ENCODE measurements at places on chromosomes 4 and X.

- DNase-seq: no peak
Measured at GRCh38 chr4:169205075-169205743, 65.5 kb downstream of the SH3RF1 start.

DNA sequence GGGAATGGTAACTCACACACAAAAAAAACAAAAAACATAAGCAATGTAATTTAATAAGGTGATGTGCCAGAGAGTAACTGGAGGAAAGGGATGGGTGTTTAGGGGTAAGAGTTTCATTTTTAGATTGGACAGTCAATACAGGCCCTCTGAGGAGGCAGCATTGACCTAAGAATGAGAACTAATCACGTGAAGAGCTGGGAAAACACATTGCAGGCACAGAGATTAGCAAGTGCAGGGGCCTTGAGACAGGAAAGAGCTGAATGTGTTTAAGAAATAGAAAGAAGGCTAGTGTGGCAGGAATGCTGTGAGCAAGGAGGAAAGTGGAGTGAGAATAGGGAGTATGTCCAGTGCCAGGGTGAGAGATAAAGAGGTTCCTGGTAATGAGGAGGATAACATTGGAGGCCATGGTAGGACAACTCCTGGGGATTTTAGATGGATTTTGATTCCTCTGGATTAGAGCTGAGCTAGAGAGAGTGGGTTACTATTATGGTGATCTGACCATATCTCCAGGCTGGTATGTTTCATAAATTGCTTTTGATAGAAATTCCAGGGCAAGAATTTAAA, 17.6 kb downstream of the PDLIM5 start:
- no peak for DNase-seq

DNA sequence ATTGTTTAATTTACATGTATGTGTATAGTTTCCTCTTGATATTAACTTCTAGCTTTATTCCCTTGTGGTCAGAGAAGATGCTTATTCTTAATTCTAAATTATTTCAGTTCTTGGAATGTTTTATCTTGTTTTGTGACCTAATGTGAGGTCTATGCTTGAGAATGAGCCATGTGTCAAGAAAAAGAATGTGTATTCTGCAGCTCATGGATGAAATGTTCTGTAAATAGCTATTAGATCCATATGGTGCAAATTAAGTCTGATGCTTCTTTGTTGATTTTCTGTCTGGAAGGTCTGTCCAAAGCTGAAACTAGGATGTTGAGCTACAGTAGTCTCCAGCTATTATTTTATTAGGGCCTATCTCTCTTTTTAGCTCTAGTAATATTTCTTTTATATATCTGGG, 187.3 kb upstream of the RASGEF1B start:
- DNase-seq: no peak

DNA sequence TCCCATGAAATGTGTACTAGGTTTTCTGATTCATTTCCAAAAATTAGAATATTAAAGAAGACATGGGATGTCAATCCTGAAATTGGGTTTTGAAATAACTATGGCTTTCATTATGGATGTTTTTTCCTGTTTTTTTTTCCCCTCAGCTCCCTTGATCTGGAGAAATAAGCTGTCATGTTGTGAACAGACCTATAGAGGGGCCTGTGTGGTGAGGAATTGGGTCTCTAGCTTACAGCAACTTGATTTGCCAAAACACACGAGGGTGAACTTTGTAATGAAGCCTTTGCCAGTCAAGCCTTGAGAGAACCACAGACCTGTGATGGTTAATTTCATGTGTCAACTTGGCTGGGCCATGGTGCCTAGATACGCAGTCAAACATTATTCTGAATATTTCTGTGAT, 2413.6 kb downstream of the PCDH7 start:
- DNase-seq: no peak

- no peak for DNase-seq
Measured at GRCh38 chrX:16832301-16832700, 37.9 kb downstream of the RBBP7 start.

- DNase-seq: no peak
Measured at GRCh38 chr4:4259484-4260100, 11.6 kb upstream of the TMEM128 start.

DNA sequence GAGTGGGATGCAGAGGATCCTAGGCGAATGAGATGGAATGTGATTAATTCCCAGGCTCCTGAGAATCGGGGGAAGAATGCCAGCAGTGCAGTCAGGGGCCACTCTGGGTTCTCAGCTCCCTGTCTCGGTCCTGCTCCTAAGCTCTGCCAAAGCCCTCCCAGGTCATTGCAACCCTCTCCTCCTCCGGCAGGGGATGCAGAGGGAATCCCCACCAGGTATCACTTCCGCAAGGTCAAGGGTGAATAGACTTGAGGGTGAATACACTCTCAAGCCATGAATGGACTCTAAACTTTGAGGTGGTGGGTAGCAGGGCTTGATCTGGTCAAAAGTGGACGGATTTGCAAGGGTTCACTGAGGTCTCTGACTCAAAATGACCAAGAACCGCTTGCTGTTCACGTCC, 139.3 kb upstream of the MXRA5 start:
- no peak for DNase-seq

DNA sequence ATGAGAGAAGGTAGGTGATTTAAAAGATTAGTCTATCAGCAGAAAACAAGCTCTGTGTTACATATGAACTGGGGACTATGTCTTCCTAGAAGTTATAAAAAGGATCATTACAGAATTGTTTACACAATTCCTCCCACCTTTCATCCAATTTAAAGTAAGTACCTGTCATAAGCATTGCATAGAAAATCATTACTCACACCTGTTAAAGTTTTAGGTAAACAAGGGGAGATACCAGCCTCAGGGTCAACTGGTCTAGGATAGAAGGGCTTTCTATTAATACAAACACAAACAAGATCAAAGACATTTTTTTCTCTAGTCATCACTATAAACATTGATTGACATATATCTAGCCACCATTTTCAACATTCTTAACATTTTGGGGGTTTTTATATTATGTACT, 333.9 kb downstream of the ARHGAP24 start:
- no peak for DNase-seq

DNA sequence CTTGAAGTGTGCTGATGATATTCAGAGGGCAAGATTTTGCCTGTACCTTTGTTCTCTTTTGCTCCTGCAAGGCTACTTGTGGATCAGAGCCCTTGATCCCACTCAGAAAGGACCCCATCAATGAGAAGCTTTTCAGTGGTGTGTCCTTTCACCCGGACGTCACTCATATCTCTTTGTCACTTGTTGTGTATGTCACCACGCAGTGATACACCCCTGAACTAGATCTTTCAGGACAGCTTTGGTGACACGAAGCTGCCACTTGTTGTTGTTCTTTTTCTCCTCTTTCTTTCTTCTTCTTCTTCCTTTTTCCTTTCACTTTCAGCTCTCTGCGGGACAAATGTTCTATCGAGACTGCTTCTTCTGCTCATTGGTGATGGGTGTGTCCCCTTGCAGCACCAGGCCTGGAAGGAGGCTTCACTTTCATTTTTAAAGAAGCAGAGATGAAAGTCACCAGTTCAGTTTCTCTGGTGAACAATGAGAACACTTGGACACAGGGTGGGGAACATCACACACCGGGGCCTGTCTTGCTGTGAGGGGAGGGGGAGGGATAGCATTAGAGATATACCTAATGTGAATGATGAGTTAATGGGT, 83.6 kb downstream of the NBDY start:
- DNase-seq: no peak

DNA sequence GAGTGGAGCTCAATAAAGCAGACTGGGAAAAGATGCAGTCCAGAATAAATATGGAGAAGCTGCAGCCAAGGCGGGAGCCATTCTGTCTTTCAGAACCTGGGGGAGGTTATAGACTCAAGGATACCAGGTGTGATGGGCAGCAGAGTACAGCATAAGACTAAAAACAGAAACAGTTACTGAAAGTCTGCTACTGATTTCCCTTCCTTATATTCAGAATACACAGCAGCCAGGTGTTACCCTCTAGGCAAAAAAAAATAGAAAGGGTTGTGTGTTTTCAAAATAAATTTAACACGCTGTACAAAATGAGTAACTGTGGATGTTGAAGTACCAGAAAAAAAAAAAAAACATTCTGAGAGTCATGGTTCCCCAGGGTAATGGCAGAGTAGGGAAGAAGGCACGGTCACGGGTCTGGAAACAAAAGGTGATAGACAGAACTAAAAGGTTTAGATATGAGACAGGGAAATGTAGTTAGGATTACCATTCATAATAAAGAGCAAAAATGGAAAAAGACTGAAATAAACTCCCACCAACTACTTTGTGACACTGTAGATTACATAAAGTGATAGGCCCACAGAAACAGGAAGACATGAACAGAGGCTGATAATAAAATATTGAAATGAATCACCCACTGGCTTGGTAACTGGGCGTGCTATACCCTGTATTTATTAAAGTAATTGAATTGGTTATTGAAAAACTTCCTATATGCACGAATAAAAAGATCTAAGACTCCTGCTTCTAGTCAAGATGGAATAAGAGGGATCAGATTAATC, 10.8 kb upstream of the HHIP start:
- DNase-seq: no peak

DNA sequence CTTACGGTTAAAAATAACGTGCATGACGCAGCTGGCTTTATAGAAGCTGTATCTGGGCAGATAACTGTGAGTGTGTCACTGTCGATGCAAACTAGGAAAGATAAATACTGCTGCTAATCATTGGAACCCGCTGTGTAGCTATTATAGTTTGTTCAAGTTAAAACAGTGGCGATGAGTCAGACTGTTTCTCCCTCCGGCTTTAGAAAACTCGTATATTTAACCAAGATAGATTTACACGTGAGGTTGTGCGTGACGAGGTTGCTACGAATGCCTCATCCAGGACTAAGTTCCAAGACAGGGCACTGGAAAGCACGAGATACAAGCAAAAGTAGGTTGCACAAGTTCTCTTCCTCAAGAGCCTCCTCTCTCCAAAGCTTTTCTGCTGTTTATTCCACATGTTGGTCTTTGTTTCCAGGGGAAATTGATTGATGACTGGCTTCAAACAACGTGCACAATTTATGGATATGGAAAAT, 270.7 kb downstream of the FBXW7 start:
- DNase-seq: no peak

DNA sequence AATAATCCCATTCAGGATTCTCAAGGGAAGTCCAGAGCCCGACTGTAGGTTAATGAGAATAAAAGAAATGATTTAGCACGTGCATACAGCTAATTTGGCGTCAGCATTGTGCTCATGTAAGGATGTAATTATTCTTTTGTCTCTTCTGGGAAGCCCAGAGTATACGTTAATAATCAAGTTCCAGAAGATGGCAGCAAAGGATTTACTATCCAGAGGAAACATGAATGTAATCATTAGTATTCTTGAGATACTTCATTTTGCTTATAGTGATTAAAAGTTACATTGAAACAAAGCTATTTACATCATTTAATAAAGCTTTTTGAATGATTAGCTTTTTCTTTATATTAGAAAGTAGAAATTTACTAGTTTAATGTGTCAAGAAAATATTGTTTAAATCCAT, 27.1 kb upstream of the MAP9 start:
- no peak for DNase-seq

DNA sequence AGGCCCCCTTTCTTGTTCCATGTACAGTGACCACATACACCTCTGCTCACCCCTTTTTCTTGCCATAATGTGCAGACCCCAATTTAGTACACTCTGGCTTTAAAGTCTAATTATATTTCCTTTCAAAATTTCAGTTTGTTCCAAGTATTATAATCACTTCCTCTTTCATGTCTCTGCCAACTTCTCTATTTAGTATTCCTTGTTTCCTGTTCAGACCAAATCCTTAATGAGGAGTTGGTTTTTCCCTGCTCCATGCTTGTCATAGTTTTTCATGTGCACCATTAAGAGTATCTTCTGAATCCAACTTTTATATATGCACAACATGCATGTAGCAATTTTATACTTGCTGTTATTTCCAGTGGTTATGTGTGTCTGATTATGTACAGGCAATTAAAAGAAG, 32.3 kb downstream of the USP53 start:
- no peak for DNase-seq

DNA sequence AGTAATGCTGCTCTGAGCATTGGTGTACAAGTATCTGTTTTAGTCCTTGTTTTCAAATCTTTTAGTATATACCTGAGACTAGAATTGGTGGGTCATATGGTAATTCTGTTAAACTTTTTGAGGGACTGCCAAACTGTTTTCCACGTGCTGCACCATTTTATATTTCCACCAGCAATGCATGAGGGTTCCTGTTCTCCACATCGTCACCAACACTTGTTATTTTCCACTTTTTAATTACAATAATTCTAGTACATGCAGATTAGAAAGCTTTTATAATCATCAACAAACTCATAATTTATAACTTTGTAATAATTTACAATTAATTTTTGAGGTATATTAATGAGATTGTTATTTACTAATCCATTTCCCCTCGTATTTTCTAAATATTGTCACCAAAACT, 79.4 kb downstream of the CEP135 start:
- DNase-seq: no peak

- DNase-seq: no peak
Measured at GRCh38 chrX:8984231-8984630, 49.7 kb downstream of the FAM9B start.

GRCh38 chr4:136935305-136935704, 597.0 kb downstream of the PCDH18 start:
- DNase-seq: no peak

GRCh38 chrX:43333543-43333942, 322.6 kb upstream of the MAOA start:
- DNase-seq: no peak

DNA sequence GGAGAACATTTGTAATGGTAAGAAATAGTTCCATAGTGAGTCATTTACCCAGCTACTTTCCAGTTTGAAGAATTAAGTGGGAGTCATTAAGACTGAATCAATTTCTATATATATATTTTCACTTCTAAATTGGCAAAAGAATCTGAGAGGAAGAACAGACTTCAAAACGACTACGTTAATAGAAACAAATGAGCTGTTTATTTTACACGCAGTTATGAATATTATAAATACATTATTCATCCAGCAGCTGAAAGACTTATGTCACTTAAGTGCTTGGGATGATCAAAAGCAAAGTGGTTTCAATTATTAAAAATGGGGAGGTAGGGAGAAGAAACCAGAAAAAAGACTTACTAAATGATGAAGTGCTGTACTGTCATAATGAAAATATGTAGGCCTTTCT, 260.5 kb upstream of the DDX53 start:
- no peak for DNase-seq
